ENCODE measurements at places on chromosomes 2 and 18. TPM values are rescaled to one million over a fixed set of nuclear protein-coding genes. Genes with fewer than 3 reads are reported as not detected.

The CYS1 gene
- 0.07 TPM for total RNA-seq

The KIDINS220 gene
- 29.3 TPM for total RNA-seq

The SKA1 gene
- 20.6 TPM for total RNA-seq

The NGEF gene
- total RNA-seq = 1.9 TPM

The CFAP65 gene
- 0.18 TPM for total RNA-seq

The ADD2 gene
- total RNA-seq = 124 TPM

The MAPRE3 gene
- total RNA-seq = 2.0 TPM

The RAB6C gene
- total RNA-seq = not detected

The VWC2L gene
- not detected for total RNA-seq

The G6PC2 gene
- not detected for total RNA-seq

The RTP5 gene
- total RNA-seq = not detected

The TMEM37 gene
- total RNA-seq = 4.2 TPM

DNA sequence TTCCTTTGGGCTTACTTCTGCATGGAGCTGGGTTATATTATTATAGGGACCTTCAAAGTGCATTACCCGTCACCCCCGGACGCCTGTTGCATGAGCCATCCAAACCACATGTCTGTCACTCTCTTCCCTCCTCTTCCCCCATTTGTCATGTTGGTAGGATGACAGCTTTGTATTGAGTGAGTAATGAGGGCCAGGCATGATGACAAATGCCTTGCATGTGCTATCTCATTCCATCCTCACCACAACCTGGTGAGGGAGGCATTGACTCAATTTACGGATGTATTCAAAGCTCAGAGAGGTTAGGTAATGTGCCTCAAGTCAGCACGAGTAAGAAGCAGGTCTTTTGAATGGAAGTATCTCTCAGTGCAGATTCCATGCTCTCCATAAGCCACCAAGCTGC is 510.5 kb upstream of the TNP1 start:
- DNase-seq = no peak

GRCh38 chr2:32248299-32248698 is 16.4 kb downstream of the NLRC4 start:
- no peak for DNase-seq

DNA sequence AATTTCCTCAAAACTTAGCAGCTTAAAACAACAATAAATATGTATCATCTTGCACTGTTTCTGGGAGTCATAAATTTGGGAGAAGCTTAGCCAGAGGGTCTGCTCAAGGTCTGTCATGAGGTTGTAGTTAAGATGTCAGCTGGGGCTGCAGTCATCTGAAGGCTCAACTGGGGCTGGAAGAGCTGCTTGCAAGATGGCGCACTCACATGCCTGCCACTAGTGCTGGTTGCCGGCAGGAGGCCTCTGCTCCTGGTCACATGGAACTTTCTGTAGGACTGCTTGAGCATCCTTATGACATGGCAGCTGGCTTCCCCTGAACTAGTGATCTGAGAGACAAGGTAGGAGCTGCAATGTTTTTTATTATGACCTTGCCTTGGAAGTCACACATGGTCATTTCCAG is 215.5 kb upstream of the HAAO start:
- no peak for DNase-seq

DNA sequence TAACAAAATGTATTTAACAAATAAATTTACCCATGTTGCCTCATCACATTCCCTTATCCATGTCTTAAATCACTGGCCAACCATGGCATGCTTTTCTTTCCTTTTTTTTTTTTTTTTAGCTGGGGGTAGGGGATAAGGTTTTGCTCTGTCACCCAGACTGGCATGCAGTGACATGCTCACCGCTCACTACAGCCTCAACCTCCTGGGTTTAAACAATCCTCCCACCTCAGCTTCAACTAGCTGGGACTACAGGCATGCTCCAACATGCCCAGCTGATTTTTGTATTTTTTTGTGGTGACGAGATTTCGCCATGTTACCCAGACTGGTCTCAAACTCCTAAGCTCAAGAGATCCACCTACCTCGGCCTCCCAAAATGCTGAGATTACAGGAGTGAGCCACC is 266.4 kb downstream of the THSD7B start:
- no peak for DNase-seq

DNA sequence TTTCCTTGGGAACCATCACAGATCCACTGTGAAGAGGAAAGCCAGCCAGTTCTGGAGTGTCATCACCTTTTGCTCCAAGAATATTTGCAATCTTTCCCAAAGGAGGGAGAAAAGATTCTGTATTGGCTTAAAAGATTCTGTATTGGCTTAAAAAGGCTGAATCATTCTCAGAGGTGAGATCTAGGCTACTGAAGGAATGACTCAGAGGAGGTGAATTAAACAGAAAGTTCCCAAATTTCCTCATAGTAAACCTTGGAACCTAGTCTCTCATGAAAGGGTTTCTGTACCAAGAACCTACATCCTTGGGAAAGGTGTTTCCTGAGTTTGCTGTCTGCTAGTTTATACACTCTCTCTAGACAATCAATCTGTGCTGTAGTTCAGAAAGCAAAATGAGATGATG is 34.1 kb upstream of the GRB14 start:
- DNase-seq = no peak

DNA sequence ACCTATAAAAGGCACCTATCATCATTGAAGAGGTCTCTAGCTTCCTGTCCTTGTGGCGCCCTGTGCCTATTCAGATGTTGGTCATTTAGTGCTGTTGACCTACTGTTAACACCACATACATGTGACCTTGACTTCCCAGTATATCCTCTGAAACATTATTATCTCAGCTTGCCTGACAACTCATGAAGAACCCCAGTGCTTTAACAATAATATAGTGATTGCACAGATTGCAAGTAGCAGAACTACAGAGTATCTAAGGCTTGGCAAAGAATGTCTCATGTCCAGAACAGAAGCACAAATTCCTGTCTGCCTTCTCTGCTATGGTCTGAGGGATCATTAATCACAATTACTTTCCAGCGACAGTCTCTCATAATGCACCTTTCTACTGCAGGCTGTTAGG is 165.3 kb downstream of the LCLAT1 start:
- DNase-seq = no peak

DNA sequence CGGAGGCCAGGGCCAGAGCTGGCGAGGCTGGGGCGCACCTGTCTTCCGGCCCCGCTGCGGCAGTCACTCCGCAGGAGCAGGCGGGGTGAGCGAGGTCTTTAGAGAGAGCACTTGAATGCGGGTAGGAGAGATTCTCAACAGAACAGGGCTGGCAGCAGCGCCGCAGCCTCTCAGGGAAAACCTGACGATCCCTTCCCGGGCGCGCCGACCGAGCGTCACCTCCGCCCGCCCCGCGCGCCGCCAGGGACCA is 526 bp downstream of the PRKRA start:
- DNase-seq = no peak

GRCh38 chr2:69790601-69790959 is 38.9 kb upstream of the GMCL1 start:
- no peak for DNase-seq

DNA sequence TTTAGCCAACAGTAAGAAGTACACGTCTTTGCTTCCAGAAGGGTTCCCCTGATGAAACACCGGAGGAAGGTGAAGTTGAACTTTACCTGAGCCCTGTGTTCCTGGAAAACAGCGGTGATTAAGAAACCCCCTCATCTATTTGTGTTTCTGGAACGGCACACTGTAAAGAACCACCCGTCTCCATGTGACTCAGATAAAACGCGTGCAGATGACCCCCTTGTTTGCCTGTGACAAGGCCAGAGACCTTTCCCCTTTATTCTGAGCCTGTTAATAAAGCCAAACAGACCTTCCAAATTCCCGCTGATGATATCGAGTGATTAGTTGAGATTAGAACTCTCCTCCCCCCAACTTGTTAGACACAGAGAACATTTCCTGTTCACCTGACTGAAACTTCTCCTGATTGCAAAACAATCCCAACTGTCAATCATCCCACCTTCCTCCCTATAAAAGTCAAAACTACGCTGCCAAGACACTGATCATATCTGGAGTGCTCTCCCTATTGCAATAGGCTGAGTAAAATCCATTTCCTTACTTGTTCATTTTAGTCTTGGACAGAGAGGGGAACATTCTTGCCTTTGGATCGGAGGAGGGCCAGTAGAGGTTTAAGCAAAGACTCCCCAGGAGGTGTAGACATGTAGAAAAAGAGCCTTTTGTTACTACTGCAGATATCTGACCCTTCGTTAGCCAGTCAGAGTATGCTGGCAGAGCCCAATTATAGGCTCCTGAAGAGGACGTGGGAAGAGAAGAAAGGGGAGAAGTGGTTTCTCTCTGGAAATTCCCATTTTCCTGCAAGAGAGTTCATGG is 914 bp upstream of the IWS1 start:
- DNase-seq = no peak

DNA sequence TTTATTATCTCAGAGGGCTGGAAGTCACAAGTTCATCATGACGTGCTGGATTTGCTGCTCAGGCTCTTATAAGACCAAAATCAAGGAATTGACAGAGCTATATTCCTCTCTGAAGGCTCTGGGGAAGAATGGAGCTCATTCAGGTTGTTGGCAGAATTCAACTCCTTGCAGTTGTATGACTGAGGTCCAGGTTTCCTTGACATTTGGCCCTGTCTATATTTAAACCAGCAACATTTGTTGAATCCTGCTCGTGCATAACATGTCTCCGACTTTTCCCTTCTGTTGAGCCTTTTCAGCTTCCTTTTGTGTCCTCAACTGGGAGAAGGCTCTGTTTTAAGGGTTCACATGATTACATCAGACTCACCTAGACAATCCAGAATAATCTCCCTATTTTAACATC is 203.4 kb downstream of the PDE11A start:
- DNase-seq = no peak

DNA sequence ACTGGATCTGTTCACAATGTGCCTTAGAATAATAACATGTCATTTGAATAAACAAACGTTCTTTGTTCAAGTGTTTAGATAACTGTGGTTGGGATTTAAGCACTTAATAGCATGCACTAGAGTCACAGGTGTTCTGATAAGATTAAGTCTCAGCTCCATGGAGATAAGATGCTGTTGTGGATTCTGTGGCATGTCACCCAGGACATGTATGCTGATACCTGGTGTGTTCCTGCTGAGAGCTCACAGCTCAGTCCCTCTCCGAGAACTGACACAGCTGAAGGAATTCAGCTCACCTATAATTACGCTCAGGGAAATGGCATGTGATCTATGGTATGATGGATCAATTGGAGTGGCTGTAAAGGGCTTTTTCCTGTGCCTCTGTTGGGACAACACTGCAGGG is 75.4 kb upstream of the ST6GAL2 start:
- no peak for DNase-seq

DNA sequence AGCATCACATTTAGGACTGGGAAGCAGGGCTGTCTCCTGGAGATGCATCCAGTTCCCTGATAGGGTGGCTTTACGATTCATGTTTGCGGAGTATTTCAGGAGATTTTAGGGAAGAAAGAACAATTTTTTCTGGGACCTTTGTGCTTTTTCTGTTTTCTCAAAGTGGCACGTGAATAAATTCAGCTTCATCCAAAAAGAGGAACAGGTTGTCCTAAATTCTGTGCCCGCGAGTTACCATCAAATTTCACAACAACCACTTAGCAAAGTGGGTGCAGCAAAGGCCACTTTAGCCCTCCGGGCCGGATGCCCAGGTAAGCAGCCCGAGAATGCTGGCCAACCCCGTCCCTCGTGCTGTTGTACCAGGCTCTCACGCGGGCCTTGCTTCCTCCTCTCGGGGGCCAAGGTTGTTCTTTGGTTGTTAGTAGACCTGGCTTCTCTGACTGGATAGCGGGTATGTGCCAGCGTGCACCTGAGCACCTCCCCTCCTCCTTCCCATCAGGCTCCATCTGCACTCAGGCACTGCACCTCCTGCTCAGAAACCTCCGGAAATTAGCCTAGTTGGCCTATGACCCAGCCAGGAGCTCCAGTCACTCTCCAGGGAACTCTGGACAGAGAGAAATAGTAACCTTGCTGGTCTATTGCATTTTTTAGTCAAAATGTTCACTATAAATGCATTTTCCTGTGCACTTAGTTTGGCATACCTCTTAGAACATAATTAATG is 83.0 kb downstream of the CMPK2 start:
- no peak for DNase-seq

DNA sequence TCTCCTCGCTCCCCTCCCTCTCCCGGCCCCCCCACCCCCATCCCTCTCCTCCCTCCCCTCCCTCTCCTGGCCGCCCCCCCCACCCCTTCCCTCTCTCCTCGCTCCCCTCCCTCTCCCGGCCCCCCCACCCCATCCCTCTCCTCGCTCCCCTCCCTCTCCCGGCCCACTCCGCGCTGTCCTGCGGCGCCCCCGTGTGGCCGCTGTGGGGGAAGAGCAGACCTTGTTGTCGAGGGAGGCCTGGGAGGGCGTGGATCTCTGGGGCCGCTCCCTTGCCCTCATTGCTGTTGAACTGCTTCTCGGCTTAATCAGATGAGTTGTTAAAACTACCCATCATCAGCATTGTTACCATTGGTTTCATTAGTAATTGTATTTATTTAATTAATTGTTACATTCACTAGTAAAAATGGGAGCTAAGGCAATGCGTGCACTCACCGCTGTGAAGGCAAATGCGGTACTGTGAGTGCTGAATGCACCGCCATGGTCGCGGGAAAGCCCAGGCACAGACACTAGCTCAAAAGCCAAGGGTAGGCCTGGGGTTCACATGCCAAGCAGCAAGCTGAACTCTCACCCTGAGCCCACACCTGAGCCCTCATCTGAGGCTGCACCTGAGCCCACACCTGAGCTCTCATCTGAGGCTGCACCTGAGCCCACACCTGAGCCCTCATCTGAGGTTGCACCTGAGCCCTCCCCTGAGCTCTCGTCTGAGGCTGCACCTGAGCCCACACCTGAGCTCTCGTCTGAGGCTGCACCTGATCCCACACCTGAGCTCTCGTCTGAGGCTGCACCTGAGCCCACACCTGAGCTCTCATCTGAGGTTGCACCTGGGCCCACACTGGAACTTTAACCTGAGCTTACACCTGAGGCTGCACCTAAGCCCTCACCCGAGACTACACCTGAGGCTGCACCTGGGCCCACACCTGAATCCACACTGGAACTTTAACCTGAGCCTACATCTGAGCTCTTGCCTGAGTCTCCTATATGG is 8.8 kb downstream of the RTP5 start:
- peak; percentile 75 for DNase-seq

Data from H9 (cell line).